ENCODE measurements at places on chromosomes 1 and 21.
A peak's percentile ranks its signal among the peaks of the same experiment; 100 is the strongest.

GRCh38 chr1:29912425-29912824 lies 676.1 kb downstream of the PTPRU start:
- no peak for ATAC-seq

DNA sequence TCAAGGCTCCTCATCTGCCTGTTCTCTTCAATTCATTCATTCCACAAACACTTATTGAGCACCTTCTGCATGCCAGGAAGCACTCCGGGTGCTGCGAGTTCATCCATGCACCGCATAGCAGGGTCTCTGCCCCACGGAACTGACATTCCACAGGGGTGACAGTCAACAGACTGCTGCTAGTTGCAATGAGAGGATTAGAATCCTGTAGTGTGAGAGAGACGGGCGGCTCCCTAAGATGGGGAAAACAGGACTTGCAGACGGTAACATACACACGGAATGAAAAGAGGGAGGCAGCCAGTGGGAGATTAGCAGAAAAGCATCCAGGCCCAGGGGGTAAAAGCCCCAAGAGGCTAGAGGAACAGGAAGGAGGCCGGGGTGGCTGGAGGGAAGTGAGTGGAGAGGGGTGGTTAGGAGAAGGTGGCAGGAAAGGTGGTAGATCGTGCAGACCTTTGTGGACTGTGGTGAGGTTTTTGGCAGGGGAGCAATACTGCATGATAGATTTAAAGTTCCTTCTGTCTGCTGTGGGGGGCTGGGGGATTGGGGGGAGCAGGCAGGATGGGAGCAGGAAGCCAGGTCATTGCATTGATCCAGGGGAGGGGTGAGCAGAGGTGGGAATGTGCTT lies 6.6 kb downstream of the TNFRSF8 start:
- ATAC-seq = no peak

DNA sequence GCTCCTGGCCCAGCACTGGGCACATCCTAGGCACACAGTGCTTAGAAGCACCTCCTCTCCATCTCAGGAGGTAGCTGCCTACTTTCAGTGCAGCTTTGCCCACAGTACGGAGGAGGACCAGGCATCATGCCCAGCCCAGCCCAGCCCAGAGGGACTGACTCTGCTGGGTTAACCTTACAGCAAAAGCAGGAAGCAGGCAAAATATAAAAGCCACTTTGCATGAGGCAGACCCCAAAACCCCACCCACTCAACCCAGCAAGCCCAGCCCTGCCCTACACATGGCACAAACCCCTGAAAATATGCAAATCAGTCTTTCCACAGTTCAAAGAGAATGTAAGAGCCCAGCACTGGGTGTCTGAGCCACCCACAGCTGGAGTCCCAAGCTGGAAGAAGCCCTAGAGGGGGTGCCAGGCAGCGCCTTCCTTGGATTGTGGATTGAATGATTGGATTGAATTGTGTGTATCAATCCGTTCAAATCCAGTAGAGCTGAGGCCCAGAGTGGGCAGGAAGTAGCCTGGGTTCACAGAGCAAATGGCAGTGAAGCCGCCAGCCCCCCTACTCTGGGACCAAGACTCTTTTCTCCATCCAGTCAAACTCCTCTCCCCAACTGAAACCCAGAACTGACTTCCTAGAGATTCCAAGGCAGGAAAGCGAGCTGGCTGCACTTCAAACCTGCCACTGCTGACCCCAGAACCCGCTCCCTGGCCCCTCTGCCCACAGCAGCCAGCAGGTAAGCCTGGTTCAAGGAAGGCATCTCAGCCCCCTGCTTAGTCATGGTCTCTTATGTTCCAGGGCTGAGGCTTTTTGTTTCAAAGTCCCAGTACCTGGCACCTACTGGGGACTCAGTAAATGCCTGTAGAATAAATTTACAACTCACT lies 117.7 kb downstream of the LACTBL1 start:
- no peak for ATAC-seq

DNA sequence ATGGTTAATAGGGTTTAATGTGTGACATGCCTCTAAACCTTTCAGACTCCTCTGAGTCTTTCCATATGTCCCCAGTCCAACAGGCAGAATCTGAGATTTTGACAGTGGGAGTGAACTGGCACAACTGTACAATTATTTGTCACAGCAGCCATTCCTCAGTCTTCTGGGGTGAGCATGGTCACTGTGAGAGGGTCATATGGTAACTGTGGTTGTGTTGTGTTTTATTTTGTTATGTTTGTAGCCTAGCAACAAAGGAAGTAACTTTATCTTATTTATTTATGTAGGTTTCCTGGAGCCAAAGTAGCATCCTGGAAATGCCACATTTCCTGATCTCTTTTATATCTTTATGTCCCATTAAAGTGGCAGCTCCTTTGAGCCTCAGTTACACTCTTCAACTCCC lies 1067.9 kb downstream of the TTLL7 start:
- ATAC-seq = no peak

GRCh38 chr1:214505134-214505533 lies 46.3 kb downstream of the PTPN14 start:
- ATAC-seq = no peak

- no peak for ATAC-seq
These were observed 242.7 kb downstream of the TM2D1 start for GRCh38 chr1:61482170-61482734.

GRCh38 chr1:86517336-86517735 lies 29.5 kb upstream of the CLCA4 start:
- ATAC-seq = no peak

DNA sequence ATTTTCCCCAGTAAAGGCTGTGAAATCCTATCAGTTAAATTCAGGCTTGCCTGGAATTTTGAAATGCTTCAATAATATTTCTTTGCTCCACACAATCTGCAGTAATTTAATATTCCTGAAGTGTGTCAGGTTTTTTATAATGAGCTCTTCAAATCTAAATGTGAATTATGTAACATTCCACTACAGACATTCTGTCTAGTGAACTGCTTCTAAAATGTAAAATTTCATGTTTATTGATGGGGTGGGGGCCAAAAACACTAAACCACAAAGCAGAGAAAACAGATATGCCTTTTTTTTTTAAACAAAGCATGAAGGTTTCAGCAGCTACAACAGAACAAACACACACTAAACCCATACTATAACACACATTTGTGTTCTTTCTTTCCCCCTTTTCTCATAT lies 129.7 kb downstream of the DAB1 start:
- ATAC-seq = no peak

- no peak for ATAC-seq
These were observed 485.5 kb downstream of the PTPRC start for GRCh38 chr1:199124351-199124750.

DNA sequence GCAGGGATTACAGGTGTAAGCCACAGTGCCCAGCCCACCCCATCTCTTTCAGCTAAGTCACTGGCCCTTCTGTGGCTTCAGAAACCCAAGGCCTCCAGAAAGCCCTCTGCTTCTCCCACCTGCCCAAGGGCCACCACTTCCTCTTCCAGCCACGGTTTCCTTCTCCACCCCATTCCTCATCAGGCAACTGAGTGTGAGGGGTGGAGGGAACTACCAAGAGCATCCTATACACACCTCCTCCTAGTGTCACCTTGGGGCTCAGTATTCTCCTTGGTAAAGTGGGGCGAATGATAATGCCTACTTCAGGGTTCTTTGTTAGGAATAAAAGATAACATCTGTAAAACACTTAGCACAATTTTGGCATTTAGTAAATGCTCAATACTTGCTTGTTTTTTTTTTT lies 30.0 kb downstream of the KNCN start:
- ATAC-seq = no peak

- no peak for ATAC-seq
These were observed 6.2 kb downstream of the PTPRF start for GRCh38 chr1:43536864-43537358.

DNA sequence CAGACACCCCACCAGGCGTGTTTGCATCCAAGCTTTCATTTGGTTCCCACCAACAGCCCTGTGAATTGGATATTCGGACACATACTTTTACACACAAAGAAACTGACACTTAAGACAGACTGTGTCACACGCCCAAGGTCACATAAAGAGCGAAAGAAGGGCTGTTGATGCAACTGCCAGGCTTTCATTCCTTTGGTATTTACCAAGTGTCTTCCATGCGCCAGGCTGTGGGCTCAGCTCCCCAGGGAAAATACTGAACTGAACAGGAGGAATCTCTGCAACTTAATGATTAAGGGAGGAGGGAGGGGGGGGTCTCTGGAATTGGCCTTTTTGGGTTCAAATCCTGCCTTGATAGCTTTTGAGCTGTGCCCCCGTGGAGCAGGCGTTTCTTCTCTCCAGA lies 122.8 kb downstream of the ACTL8 start:
- ATAC-seq = no peak

DNA sequence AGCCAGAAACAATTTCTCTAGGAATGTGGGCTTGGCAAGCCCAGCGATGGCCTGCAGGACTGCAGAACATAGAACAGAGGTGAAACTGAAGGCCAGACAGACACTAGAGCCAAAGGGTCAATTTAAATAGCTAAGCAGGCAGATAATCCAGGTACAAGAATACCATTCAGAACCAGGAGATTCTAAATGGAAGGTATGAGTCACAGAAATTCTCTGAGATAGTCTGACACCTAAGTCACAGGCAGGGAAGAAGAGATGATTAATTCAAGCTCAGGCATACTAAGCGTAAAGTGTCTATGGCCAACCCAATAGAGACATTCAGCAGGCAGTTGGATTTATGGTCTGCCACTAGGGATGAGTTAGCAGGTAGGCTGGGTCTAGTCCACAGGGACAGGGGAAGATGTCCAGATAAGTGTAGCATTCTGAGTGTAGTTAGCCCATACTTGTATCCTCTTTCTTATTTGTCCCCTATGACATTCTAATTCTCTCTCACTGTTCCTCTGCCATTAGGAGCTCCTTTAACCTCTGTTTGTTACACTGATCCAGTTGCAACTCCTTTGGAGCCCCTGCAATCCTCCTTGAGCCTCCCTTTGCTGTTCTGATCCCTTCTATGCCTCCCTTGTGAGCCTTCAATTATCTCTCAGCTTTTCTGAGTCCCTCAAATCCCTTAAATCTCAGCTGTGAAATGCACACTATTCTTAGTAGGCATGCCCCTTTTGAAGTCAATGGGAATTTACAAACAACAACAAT lies 383.8 kb downstream of the LMO4 start:
- ATAC-seq = no peak

- ATAC-seq = peak; percentile 49
These were observed 269.8 kb downstream of the S1PR1 start for GRCh38 chr1:101506541-101507164.

DNA sequence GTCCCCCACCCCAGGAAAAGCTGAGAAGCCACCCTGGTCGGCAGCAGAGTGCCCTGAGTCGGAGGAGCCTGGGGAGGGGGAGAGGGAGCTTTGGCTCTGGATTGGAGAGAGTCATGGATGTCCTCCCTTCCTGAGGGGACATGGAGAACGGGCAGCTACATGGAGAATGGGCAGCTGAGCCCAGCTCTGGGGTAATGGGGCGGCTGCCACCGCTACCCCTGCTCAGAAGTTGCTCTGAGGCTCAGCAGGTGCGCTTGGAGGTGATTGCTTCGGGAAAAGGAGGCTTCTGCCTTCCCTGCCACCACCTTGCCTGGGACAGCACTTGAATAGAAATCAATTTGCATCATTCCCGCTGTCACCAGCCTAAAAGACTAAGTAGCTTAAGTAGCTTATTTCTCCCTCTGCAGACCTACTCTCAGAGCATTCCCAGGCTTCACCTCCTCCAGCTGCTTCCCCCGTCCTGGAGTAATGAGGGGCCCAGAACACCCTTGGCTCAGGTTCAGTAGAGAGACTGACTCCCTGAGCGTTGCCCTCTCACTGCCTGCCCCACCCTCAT lies 8.3 kb downstream of the DISP3 start:
- ATAC-seq = no peak

GRCh38 chr1:7670334-7671145 lies 100.6 kb upstream of the VAMP3 start:
- no peak for ATAC-seq

- no peak for ATAC-seq
These were observed 105.3 kb upstream of the SERBP1 start for GRCh38 chr1:67535474-67535873.

DNA sequence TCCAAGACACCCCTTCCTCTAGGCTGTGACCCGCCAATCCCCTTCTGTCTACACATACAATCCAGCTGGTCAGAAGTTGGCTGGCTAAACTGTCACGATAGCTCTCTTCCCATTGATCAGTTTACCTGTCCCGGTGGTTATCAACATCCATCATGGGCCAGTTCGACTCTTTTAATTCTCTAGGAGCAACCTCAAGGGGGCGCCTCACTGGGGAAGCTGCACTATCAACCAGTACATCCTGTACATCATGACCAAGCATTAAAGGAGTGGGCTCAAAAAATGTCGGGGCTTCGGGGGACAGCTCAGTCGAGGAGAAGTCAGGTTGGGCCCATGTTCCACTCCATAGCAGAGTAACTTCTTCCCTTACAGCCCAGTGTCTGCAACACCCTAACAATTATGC lies 53.2 kb upstream of the B3GALNT2 start:
- ATAC-seq = no peak

- ATAC-seq = no peak
These were observed 3.6 kb upstream of the COL11A1 start for GRCh38 chr1:103111926-103112325.

DNA sequence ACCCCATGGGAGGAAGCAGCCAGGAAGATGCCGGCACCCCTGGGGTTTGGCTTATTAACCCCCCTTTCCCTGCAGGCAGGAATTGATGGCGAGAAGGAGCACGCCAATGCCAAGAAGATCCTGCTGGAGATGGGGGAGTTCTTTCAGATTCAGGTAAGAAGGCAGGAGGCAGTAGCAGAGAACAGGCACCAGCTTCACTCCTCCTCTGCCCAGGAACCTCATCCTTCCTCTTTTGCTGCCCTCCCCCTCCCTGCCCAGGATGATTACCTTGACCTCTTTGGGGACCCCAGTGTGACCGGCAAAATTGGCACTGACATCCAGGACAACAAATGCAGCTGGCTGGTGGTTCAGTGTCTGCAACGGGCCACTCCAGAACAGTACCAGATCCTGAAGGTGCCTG lies 1.2 kb upstream of the RUSC1 start:
- ATAC-seq = no peak

- ATAC-seq = no peak
These were observed 125.1 kb downstream of the ETS2 start for GRCh38 chr21:38930853-38931252.

GRCh38 chr1:246569248-246570238 lies 3.3 kb downstream of the CNST start:
- ATAC-seq = peak; percentile 69

- ATAC-seq = no peak
These were observed 746 bp downstream of the TADA1 start for GRCh38 chr1:166875302-166875733.
